ENCODE measurements at places on chromosomes 3 and 15.
A peak's percentile ranks its signal among the peaks of the same experiment; 100 is the strongest.

GRCh38 chr3:43153216-43154083, 47.6 kb upstream of the POMGNT2 start:
- DNase-seq: peak; percentile 5

DNA sequence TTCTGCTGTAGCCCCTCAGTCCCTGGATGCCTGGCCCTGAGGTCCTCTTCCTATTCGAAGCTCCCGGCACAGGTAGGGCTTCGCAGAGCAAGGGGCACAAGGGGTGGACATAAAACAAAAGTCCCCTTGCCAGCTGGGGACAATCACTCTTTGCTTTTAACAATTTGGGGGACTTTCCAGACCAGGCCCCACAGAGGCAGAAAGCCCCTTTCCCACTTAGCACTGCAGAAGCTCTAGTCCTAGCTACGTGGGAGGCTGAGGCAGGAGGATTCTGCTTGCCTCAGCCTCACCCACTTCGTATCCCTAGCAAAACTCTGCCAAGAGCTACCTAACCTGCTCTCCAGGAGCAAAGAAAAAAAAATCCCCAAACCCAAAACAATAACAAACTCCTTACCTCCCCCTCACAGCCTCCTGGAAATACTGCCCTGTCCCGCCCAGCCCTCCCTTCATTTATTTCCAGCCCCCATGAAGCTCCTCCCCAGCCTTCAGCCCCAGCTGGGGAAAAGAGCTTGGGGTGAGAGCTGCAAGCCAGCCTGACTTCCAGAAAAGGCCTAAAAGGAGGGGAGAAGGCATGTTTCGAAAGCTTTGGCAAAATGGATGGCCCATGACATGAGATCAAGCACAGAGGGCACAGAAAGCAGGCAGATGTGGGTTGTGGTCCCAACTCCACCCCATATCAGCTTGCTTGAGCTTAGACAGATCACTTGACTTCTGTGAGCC, at the start of gene CIDEC:
CIDEC (minus strand) TSS at position 424 of the 720 bp plus-strand sequence. CDS start 1,767 bp downstream, outside the sequence.
- DNase-seq: no peak

GRCh38 chr3:109643590-109643989, 306.2 kb upstream of the DPPA4 start:
- no peak for DNase-seq

DNA sequence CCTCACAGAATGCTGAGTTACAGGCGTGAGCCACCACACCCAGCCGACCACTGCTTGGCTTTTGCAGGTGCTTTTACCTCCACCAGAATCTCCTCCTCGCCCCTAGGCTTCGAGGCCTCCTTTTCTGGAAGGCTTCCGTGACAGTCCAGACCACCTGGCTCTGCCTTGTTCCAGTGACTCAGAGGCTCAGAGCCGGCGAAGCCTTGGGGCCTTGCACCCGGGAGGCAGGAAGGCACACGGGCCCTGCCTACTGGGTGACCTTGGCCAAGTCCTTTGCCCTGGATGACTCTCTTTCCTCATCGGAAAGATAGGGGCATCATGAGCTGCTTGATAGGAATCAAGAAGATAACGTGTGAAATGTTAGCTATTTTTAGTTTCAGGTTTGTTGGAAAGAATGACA, 31.3 kb upstream of the FURIN start:
- DNase-seq: no peak

GRCh38 chr3:83926291-83926690, 1032.5 kb upstream of the CADM2 start:
- no peak for DNase-seq

GRCh38 chr15:62334536-62334935, 169.5 kb upstream of the C2CD4B start:
- no peak for DNase-seq

GRCh38 chr15:41660235-41661077, at the start of gene MGA:
TSS of gene MGA (plus strand) at chr15:41660405.
- peak; percentile 73 for DNase-seq

- no peak for DNase-seq
Measured at GRCh38 chr3:14773691-14774128, 45.1 kb upstream of the FGD5 start.

DNA sequence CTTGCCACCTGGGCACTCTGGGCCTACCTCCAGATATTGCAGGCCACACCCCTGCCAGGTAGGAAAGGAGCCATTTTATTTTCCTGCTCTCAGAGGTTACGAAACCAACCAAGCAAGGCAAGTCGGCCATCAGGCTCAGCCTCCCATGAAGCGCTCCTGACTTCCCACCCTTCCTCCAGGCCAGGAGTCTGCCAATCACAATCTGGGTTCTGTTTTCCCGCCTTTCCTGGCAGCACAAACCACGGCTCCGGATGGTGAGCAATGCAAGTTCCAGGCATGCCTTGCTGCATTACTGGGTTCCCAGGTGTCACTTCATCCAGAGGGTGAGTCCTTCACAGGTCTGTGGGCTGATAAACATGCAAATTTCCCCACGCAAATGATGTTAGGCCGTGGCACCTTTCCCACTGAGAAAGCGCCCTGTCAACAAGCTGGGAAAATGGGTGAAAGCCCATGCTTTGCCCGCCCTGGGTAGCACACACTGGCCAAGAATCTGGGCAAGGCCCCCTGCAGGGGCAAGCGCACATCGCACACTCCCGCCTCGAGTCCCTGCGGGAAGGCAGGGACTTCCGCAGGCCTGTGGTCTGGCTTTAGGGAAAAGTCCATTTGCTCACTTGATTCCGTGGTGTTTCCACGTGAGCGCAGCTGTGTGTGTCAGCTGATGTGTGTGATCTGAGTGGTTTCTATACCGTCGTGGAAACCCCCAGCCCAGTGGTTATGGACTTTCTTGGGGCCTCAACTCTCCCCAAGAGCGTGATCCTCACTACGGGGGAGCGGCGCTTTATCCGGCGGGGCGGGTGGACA, 61.6 kb upstream of the RYK start:
- no peak for DNase-seq

GRCh38 chr3:48739955-48740823, 23.2 kb upstream of the IP6K2 start:
- DNase-seq: no peak

DNA sequence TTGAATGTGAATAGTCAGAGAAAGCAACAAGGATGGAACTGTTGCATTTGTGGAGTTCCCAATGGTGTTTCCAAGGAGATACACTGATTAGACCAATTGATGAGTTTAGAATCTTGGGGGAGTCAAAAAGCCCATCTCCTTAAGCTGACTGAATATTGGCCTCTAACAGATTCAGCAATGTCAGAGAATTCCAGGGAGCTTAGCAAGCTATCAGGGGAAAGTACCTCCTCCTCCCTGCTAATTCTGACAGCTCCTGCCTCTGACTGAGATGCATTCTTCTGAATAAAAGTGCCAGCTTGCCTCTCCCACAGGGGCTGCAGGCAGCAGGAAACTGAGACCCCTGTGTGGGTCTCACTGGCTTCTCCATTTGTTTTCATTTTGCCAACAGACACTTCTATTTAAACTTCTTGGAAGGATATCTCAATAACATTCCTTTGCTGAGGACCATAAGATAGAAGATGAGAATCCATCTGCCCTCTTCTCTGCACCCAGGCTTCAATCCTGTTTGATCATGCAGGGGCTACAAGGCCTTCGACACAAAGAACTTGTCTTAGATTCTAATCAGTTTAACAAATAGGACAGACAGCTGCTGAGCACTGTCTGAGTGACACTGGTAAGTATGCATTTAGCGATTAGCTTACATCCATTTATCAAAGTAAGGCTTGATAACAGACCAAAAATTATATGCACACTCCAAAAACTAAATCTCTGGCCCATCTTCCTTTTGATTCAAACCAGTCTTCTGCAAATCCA, 1080.8 kb downstream of the TUSC7 start:
- DNase-seq: no peak

- DNase-seq: no peak
Measured at GRCh38 chr3:194287977-194288706, 63.0 kb downstream of the CPN2 start.

DNA sequence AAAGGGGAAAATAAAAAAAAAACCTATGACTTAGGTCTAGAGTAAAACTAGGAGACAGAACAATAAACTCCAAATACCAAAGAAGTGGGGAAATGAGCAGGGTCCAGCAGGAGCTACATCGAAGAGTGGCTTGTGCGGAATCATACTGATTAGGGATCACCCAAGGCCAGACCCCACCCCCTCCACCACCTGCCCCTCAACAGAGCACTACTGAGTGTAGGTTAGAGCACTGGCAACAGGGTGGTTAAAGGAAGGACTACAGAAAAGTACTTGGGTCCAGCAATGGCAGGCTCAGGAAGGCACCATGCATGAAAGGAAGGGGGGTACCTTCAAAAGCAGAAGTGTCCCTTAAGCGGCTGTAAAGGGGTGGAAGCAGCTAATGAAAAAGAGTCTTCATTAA, 96.2 kb downstream of the UBE3A start:
- DNase-seq: no peak

DNA sequence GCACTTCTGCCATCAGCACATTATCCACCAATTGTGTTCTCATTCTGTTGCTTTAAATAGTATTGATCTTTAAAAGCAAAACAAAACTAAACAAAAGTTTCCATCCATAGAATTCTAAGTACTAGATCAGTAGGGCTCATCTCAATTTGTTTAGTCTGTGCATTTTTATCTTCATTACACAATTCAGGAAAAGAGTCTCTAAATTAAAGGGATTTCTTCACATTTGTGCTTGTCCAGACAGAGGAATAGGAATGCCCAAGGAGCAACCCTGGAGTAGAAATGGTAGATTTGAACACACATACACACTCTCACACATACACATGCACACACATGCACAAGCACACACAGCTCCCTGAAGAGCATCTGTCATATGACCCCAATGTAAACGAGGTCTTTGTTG, 21.4 kb downstream of the LMCD1 start:
- DNase-seq: no peak

DNA sequence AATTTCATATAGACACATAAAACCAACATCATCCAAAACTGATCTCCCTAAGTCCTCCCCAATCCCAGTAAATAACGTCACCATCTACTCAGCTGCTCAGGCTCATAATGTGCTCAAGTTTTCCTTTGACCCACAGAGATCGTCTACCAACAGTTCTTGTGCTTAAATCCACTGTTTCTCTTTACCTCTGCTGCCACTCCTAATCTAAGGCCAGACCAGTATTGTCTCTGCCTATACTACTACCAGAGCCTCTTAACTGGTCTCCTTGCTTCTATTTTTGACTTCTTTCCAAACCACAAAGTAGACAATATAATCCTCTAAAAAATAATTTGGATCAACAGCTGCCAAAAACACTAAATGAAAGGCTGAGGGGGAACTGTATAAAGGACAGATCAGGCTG, 65.3 kb downstream of the CLASP2 start:
- no peak for DNase-seq

DNA sequence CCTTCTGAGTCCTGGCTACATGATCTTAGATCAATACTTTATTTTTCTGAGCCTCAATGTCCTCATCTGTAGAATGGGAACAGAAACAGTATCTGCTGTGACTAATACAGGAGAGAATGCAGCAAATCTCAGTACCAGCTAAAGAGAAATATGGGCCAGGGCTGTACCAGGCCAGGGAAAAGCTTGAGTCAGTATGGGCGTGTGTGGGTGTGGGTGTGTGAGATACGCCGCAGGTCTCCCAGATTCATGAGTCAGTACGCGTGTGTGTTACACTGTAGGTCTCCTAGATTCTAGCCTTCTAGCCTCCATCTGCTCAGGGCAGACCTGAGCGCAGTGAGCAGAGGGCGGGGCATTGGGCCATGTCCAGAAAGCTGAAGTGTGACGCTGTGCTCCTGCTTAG, 15.2 kb downstream of the GNAI2 start:
- DNase-seq: no peak

DNA sequence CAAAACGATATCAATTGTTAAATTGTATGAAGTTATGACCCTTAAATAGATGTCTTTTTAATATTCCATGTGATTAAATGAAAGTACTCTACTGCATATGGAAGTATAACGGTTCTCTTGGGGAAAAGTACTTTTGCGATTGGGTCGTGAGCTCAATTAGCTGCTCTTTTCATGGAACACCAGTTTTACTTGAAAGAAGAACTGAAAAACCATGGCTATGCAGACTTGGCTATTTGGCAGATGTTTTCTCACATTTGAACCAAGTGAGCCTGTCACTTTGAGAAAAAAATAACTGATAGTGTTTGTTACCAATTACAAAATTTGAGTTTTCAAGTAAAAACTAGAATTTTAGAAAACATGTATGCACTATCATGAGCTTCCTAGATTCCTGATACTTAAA, 5.9 kb upstream of the INAFM2 start:
- DNase-seq: no peak

GRCh38 chr15:75653347-75653913, 5.7 kb downstream of the SNX33 start:
- no peak for DNase-seq

DNA sequence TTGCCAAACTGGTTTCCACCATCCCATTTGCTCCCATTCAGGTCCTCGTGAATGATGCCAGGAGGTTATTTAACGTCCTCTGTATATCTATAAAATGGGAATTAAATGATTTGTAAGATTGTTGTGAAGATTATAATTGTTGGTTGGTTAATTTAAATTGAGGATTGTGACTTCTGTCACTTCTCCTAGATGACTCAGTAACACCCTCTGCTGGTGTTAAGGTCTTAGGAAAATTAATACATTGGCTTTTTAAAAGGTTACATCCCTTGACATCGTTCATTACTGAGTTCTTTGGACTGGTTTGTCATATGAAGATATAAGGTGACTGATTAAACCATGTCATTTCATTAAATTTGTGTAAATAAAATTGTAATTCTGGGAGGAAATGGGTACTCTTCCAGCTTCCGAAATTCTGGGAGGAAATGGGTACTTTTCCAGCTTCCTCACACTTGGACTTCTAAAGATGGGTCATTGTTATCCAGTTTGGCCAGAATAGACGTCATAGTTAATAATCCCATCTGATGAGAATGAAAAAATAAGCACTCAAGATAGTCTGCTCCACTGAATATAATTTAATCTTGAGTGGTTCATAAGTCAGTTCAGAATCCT, 33.3 kb upstream of the PAQR5 start:
- DNase-seq: peak; percentile 40

GRCh38 chr3:169914321-169914720, 2.9 kb downstream of the SAMD7 start:
- no peak for DNase-seq

DNA sequence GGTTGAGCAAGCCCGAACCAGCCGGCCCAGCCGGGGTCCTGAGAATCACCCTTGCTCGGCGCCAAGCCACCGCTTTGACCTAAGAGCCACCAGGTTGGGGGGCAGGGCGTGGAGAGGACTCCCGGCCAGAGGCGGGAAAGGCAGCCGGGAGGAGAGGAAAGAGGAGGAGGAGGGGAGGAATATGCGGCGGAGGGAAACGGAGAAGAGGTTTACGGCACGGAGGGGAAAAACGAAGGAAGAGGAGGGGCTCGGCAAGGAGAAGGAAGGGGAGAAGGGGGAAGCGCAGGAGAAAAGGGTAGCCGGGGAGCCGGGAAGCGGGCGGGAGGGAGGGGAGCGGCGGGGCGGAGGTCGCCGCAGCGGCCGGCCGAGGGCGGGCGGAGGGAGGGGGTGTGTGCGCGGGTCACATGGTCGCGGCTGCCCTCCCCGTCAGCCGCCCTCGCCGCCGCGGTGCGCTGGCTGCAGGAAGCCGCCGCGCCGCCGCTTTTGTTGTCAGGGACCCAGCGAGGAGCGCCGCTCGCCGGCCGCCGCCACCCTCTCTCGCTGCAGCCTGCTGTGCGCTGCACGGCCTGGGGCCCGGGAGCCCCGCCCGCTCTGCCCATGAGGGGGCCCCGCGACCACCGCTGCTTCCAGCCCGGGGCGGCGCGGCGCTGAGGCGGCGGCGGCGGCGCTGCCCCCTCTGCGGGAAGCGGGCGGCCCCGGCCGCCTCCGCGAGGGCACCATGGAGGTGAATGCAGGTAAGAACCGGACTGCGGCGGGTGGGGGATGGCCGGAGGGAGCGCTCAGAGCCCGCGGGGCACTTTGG, at the start of gene NR1D2:
NR1D2 (plus strand) TSS at position 426 of the 802 bp plus-strand sequence; CDS start at position 719, 293 bp downstream.
- DNase-seq: no peak

- DNase-seq: no peak
Measured at GRCh38 chr3:4067893-4068292, 235.3 kb upstream of the SETMAR start.

- no peak for DNase-seq
Measured at GRCh38 chr3:108035751-108036150, 55.1 kb downstream of the CD47 start.

Measured in NCI-H1694 treated with DMSO at 0.1 percent for 48 hours (cell line).